ENCODE measurements at places on chromosomes 11 and 22.

GRCh38 chr11:75100314-75100713 lies 3.6 kb upstream of the OR2AT4 start:
- peaks cover 46% of the 10 kb centered on the region for H3K27me3 ChIP-seq
- H3K36me3 ChIP-seq, result no peaks in the 10 kb centered on the region
- H3K27ac ChIP-seq, result no peak overlapping the region
- H3K4me1 ChIP-seq, result peaks cover 20% of the 10 kb centered on the region
- DNase-seq, result peak; percentile 30
- H3K4me3 ChIP-seq, result no peak overlapping the region

DNA sequence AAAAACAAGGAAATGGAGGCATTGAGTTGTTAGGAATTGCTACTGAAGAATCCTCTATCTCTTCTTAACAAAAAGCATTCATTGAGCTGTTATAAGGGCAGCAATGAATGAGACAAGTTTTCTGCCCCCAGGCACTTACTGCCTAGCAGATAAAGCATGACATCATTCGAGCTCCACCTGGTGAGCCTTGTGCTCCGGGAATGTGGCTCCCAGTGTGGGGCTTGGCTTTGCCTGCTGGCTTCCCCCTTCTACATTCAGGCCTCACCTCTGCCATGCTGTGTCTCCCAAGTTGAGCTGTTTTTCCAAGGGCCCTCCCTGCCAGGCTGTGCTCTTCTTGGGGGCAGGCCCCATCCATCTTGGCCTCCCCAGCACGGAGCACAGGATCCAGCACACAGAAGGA lies 56.9 kb upstream of the EIF3D start:
- DNase-seq, result no peak
- no peak overlapping the region for H3K27ac ChIP-seq
- H3K4me3 ChIP-seq, result no peak overlapping the region
- no peaks in the 10 kb centered on the region for H3K4me1 ChIP-seq
- no peaks in the 10 kb centered on the region for H3K36me3 ChIP-seq
- peaks cover 24% of the 10 kb centered on the region for H3K27me3 ChIP-seq

GRCh38 chr11:86047275-86047991 lies 21.5 kb downstream of the PICALM start:
- H3K27ac ChIP-seq, result peak overlapping the region; percentile 99
- H3K4me3 ChIP-seq, result peak overlapping the region; percentile 71
- H3K27me3 ChIP-seq, result no peaks in the 10 kb centered on the region
- peaks cover 98% of the 10 kb centered on the region for H3K4me1 ChIP-seq
- DNase-seq, result no peak

- H3K27ac ChIP-seq, result no peak overlapping the region
- H3K4me1 ChIP-seq, result peaks cover 9% of the 10 kb centered on the region
- no peaks in the 10 kb centered on the region for H3K27me3 ChIP-seq
- peaks cover 11% of the 10 kb centered on the region for H3K36me3 ChIP-seq
Observed at GRCh38 chr22:17695986-17696385, 57.4 kb downstream of the BCL2L13 start.

DNA sequence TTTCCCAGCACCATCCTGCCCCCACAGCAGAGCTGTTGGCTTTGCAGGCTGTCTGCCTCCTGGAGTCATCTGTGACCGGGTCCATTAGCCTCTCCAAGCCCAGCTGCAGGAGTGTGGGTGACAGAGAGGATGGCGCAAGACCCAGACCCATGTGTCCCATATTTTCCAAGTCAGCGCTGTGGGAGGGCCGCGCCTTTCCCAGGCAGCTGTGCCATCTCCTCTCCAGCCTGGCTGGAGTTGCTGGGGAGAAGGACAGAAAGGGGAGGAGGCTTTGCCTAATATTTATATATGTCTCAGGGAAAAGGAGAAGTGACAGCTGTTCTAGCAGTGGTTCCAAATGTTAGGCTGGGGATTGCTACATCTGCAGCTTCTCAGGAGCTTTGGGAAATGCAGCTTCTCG lies 15.7 kb downstream of the DTX4 start:
- no peak overlapping the region for H3K27ac ChIP-seq
- no peaks in the 10 kb centered on the region for H3K4me1 ChIP-seq
- H3K36me3 ChIP-seq, result no peaks in the 10 kb centered on the region
- H3K27me3 ChIP-seq, result no peaks in the 10 kb centered on the region
- H3K4me3 ChIP-seq, result no peak overlapping the region
- DNase-seq, result no peak

All from activated naive CD8-positive, alpha-beta T cell treated with anti-CD3 and anti-CD28 coated beads, Interleukin-2, amount 50 U/mL, for 24 hours (primary cell).